Fibroblast of skin of back (primary cell): ENCODE measurements at places on chromosomes 7 and 10.

DNA sequence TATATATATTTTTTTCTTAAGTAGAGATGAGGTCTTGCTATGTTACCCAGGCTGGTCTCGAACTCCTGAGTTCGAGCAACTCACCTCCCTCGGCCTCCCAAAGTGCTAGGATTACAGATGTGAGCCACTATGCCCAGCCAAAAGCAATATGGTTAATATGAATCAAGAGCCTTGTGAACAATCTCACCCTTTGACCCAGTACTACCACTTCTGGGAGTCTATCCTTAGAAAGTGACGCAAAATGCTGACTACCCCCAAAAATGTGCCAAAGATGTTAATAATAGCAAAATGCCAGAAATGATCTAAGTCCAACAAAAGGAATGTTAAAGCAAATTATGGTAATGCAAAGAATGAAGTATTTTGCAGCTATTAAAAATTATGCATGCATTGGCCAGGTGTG, 44.3 kb downstream of the HOXA1 start:
- DNase-seq = no peak

DNA sequence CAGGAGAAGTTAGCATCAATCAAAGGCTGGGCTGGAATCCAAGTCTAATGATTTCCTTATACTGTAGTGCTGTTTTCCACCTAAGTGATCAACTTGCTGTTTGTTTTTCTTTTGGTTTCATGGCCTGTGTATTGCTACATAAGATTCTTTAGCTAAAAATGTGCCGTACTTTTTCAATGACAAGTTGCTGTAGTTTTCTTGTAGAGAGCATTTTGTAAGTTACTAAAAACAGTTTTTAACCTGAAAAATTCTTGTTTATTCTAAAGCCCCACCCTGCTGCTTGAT, 1.3 kb downstream of the HELLS start:
- no peak for DNase-seq

GRCh38 chr7:110131344-110131743, 959.6 kb upstream of the LRRN3 start:
- no peak for DNase-seq

- peak; percentile 41 for DNase-seq
Observed at GRCh38 chr10:5976512-5977470, 552 bp downstream of the IL15RA start.

GRCh38 chr10:102996876-102997275, 78.8 kb downstream of the CNNM2 start:
- no peak for DNase-seq

DNA sequence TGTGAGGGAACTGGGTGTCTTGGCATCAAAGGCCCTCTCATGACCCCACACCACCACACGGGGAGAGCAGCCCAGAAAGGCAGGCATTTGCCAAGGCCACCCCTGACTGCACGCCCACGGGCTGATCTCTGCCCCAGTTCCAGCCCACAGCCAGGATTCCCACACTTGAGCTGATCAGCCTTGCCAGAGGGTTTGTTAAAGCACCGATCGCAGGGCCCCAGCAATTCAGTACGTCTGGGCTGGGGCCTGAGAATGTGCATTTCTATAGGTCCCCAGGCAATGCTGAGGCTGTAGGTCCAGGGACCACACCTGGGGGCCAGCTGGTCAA, 103.9 kb downstream of the TNS3 start:
- DNase-seq = no peak

DNA sequence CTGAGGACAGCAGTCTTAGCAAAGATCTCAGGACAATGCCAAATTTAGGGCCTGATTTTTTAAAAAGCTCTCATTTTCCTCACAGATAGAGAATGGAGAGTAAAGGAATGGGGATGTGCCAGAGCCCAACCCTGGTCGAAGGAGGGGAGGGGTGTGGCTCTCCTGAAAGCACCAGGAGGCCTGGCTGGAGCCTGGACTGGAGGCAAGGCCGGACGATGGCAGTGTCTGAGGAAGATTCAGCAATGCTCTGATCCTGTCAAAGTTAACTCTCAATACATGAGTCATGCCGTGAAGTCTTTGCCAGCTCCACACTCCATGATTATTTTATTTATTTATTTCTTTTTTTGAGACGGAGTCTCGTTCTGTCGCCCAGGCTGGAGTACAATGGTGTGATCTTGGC, 108.3 kb downstream of the UPF2 start:
- peak; percentile 1 for DNase-seq

- DNase-seq = peak; percentile 54
Observed at GRCh38 chr10:77251297-77252013, 386.2 kb downstream of the KCNMA1 start.

- no peak for DNase-seq
Observed at GRCh38 chr10:123522702-123523312, 143.3 kb upstream of the GPR26 start.

DNA sequence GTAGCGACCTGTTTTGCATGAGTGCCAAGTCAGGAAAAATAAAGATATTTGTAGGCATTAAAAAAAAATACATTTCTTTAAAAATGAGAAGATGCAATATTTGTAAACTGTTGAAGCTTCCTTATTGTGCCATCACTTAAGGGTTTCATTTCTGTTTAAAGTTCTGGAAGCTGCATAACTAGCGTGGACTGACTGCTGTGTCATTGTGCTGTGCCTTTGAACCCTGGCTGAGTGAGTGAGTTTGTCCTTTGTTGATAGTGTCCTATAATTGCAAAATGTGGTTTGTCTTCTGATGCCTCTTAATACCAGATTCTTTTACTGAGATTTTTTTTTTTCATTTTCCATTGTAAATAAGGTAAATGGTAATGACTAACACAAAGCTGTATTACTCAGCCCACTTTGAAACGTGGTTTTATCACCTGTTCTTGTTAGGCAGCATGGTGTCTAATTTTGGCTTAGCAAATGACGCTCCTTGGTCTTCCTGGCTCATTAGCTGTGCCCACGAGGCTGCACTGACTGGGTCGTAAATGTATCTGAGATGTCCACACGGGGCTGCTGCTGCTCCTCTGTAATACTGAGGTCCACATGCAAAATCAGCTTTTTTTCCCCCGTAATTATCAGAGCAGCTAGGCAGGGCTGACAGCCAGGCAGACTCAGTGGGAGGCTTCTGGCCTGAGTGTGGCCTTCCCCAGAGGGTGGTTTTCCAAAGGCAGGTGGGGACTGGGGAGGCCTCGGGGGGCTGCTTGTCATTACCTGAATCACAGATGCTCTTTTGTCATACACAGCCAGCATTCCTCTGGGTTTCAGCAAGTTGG, 14.8 kb downstream of the ZSCAN25 start:
- no peak for DNase-seq

GRCh38 chr7:130492523-130493274, 814 bp downstream of the MEST start:
- no peak for DNase-seq

- DNase-seq = no peak
Observed at GRCh38 chr10:118903251-118903650, 126.3 kb upstream of the NANOS1 start.

DNA sequence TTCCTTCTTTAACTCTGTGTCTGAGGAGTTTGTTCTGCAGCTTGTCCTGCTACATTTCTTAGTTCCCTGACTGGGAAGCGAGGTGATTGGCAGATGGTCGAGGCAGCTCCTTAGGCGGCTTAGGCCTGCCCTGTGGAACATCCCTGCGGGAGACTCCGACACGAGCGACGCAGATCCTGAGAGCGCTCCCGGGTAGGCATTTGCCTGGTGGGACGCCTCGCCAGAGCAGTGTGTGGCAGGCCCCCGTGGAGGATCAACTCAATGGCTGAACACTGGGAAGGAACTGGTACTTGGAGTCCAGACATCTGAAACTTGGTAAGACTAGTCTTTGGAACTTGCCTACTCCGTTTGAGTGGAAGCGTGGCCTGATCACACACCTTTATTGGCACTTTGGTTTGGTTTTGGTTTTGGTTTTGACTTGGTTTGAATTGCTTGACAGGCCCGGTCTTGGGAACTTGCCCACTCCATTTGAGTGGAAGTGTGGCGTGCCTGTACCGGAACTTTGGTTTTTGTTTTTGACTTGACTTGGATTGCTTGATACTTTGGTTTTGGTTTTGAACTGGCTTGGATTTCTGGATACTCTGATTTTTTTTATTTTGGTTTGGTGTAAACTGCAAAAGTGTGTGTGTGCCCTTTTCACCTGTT, 42.6 kb downstream of the MAP3K8 start:
- no peak for DNase-seq

DNA sequence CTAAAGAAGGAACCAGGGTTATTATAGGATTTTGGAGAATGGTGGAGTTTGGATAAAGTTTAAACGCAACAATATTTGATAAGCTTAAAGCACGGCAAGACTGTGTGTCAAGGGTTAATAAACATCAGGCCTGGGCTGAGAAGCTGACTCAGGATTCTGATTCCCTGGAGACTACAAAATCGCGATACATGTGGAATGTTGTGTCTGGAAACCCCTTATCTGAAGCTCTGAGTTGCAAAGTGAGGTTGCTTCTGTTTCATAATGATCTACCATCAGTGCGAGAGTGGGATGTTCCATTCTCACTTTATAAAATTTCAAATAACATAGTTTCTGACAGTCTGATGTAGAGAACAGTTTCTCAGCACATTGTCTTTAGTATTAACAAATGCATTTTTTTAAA, 7.8 kb downstream of the C1GALT1 start:
- peak; percentile 75 for DNase-seq

DNA sequence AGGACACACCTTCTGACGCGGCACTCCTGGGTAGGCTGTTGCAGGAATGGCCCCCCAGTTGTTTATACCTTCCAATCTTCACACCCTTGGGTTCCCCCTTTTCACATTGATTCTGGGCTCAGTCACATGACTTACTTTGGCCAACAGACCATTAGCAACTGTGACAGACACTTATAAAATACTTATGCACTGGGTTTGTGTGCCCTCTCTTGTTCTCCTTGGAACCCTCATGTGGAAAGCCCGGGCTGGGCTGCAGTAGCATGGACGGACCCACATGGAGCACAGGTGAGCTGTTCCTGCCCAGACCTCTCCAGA, 69.0 kb downstream of the ATXN7L1 start:
- no peak for DNase-seq

GRCh38 chr10:8056378-8056777, 1.9 kb downstream of the GATA3 start:
- no peak for DNase-seq

- no peak for DNase-seq
Observed at GRCh38 chr7:149229526-149229925, 9.9 kb upstream of the ZNF212 start.

DNA sequence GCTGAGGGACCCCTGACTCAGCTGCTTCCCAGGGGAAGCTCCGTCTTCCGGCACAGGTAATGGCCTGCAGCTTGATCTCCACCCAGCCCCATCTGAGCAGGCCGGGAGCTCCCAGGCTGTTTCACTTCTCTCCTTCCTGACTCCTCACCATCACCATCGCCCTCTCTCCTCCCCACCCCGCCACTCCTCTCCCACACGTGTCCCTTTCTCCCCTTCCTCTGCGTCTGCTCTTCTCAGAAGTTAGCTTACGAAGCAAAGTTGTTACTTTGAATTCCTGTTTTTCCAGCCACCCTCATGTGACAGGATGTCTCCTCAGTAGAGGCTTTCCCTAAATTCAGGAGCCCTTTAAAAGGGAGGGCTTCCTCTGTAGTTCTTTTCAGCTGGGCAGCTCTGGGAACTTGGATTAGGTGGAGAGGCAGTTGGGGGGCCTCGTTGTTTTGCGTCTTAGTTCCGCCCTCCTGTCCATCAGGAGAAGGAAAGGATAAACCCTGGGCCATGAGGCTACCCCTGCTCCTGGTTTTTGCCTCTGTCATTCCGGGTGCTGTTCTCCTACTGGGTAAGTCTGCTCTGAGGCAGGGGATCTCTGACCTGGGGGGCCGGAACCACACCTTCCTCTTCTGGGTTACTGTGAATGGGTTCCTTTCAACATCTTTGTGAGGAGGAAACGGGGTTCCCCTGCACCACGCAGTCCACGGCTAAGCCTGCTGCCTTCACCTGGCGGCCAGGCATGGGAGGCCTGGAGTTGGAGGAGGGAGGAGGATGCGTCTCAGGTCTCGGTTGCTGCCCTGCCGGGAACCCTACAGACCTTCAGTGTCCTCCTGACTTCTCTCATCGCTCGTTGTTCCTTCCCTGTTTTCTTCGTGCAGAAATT, at the start of gene MRC1:
Gene MRC1 (plus strand): TSS at position 378 of the 871 bp plus-strand sequence. CDS start 118 bp downstream, at position 496.
- no peak for DNase-seq

DNA sequence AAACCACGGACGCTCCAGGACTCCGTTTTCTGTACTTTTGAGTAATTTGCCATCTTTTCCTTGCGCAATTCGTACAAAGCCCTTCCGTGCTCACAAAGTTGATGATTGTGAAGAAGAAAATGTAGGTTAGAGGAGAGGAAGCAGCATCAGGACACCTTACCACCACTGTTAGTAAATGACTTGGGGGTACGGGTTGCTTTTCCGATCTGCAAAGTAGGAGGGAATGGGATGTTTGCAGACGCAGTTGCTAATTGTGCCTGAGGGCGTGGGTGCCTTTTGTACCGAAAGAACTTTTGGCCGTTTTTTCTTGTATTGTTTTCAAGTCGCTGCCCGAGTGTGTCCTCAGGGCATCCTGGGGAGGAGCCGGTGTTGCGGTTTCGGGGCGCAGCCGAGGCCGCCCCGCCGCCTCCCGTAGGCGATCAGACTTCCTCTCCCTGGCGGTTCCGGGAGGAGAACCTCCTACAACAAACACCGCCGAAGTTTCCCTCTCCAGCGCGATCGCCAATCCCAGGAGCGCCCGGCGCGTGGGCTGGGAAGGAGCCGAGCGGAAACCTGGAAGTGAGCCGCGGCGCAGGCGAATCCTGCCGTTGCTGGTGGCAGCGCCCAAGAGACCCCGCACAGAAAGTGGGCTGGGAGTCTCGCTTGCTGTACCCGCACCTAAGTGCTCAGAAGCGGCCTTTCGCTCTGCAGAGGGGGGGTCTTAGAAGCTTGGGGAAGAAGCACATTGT, 1.0 kb downstream of the PRR15 start:
- DNase-seq = peak; percentile 45

DNA sequence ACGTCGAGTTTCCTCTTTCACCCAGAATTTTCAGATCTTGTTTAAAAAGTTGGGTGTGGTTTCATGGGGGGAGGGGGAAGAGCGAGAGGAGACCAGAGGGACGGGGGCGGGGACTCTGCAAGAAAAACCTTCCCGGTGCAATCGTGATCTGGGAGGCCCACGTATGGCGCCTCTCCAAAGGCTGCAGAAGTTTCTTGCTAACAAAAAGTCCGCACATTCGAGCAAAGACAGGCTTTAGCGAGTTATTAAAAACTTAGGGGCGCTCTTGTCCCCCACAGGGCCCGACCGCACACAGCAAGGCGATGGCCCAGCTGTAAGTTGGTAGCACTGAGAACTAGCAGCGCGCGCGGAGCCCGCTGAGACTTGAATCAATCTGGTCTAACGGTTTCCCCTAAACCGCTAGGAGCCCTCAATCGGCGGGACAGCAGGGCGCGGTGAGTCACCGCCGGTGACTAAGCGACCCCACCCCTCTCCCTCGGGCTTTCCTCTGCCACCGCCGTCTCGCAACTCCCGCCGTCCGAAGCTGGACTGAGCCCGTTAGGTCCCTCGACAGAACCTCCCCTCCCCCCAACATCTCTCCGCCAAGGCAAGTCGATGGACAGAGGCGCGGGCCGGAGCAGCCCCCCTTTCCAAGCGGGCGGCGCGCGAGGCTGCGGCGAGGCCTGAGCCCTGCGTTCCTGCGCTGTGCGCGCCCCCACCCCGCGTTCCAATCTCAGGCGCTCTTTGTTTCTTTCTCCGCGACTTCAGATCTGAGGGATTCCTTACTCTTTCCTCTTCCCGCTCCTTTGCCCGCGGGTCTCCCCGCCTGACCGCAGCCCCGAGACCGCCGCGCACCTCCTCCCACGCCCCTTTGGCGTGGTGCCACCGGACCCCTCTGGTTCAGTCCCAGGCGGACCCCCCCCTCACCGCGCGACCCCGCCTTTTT, at the start of gene VIM:
Gene VIM (plus strand): TSS at position 151 of the 925 bp plus-strand sequence. CDS start 1,182 bp downstream, outside the sequence.
- DNase-seq = peak; percentile 99
